NCI-H2081 treated with DMSO at 0.1 percent for 48 hours (cell line): ENCODE measurements at places on chromosomes 1 and 21.

DNA sequence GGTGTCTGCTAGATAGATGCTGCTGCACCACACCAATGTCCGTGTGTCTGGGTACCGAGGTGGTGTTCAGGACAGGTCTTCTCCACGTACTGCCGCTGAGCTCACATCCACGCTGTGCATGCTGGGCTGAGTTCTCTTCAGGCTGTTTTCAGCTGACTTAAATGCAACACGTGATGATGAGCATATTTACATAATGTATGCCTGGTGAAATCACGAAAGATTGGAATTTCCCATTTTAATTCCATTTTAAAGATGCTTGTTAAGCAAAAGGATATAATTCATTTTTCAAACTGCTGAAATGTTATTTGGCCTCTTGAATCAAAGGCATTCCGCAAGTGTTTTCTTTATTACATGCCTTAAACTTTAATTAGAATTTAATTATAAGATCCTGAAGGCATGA is 107.9 kb downstream of the FGGY start:
- DNase-seq = no peak

DNA sequence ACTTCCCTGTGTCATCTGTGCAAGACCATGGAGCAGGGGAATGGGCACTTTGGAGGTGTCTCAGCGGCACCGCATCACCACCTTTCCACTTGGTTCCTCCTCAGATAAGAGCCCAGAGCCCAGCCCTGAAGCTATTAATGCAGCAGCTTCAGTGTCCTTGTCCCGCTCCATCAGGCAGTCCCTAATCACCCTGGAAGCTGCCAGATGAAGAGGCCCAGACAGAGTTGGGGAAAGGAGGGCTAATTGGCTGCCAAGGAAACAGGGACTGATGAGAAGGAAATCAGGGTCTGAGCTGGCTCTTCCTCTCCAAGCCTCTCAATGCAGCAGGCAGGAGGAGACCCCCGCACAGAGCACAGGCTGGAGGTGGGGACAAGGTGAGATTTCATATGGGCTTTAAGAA is 83.1 kb upstream of the KLHDC7A start:
- DNase-seq = no peak

GRCh38 chr1:26538480-26539412 is 9.2 kb downstream of the RPS6KA1 start:
- DNase-seq = no peak

- DNase-seq = peak; percentile 57
Observed at GRCh38 chr1:159867664-159868026, 5.2 kb upstream of the VSIG8 start.

DNA sequence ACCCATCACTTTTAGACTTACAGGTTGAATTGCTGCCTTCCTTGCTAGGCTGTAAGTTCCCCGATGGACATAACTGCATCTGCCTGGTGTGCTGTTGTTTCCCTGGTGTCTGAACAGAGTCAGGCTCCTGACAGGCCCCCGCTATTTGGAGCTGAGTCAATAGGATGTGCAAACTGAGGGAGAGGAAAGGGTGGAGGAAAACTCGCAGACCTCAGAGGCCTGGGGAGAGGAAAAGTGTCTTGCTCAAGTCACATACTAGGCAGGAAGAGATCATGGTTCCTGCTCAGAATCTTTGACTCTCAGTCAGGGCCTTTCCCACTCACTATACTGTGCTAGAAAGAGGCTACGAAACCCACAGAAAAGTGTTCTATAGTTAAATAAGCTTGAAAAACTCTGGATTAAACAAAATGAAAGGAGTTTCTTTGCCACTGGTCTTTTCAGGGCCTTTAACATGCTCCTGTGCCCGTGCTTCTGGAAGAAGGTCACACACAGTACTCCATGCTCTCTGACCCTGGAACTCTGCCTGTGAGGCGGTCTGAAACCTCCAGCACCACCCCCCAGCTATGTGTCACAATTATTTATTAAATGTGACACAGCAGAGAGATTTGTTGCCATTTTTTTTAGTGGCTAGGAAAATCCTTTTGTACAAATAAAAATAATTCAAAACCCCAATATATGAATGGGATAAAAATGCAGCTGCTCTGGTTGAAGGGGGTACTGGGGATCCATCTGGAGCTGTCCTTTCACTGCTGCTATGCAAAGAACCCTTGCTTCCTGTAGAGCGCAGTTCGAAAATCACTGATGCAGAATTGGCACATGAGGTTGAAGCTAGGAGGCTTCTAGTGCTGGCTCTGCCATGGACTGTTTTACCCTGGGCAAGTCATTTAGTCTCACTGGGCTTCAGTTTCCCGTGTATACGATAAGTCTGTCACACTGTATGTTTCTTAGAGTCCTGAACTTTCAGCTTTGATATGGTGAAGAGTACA is 20.1 kb upstream of the CDCP2 start:
- DNase-seq = no peak

DNA sequence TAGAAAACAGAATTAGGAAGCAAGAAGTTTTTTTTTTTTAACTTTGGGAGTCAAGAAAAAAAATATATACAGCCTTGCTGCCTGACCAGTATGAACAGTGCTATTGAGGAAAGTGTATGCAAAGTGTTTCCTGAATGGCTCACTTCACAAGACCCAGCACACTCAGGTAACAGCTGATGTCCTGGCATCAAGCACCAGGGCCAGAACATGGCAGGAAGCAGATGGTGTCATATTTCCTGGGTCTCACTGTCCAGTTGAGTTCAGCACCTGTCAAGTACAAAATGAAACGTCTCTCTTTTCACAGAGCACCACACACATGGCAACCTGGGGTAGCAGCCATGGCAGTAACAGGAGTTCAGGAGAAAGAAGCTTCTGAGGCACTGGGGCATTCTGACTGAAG is 372.3 kb downstream of the TTLL7 start:
- no peak for DNase-seq

GRCh38 chr1:74729741-74730478 is 2.9 kb downstream of the CRYZ start:
- no peak for DNase-seq

- no peak for DNase-seq
Observed at GRCh38 chr1:32388641-32389040, 5.6 kb downstream of the BSDC1 start.

GRCh38 chr1:216742625-216743024 is 19.4 kb upstream of the ESRRG start:
- no peak for DNase-seq

- DNase-seq = no peak
Observed at GRCh38 chr1:186152620-186153239, 222.3 kb downstream of the TPR start.

DNA sequence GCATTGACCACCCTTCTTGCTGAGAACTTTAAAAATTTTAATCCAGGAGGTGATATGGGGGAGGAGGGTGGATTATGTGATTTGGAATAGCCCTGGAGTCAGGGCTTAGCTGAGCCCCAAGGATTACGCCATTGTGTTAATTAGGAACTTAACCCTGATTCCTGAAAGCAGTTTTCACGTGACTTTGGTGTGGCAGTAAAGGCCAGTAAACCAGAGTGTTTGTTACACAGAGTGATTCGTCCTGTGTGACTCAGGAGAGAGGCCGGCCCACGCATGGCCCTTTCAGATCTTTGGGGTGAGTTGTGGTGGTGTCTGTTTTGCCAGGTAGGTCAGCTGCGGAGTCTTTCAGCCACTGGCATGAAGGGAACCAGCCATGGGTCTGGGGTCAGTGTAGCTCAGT is 107.6 kb downstream of the NOS1AP start:
- no peak for DNase-seq

DNA sequence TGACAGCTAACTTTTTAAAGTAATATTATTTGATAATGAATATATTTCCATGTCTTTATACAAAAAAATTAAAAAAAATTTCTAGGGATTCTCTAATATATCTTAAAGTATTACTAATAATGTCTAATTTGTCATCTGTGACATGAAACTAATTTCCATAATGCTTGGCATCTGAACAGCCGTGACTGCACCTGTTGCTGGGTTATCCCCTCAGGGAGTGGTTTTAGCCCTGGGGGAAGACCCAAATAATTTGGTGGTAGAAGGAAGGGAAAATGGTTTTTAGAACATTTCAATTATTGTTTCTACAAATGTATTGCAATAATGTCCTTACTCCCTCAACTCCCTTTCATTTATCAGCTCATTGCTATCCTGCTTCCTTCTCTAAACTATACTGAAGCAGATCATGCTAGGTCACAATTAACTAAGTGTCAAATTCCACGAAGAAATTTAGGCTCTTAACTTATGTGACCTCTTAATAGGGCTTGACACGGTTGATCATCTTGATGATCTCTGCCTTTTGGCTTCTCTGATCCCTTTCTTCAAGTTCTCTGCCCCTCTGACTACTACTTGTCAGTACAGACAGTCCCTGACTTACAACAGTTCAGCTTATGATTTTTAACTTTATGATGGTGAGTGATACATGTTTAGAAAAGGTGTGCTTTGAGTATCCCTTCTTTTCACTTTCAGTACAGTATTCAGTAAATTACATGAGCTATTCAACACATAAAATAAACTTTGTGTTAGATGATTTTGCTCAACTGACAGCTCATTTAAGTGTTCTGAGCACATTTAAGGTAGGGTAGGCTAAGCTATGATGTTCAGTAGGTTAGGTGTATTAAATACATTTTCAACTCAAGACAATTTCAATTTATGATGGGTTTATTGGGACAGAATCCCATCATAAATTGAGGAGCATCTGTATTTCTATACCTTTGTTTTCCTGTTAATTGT is 26.4 kb upstream of the DPH5 start:
- no peak for DNase-seq

DNA sequence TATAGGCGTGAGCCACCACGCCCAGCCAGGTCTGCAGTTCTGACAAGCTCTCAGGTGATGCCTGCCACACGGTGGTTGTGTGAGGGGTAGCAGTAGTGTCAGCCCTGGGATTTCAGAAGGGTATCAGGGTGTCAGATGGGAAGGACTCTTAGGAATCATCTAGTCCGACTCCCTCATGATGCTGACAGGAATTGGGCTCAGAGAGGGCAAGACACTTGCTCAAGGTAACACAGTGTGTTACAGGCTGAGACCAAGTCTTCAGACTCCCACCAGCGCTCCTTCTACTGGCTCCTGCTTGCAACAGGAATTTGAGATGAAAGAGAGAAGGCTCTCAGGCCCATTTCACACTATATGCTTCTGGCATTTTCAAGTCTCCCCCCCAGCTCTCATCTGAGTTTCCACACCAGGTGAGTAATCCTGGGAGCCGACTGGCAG is 6.9 kb downstream of the HTR1D start:
- DNase-seq = no peak

- DNase-seq = no peak
Observed at GRCh38 chr1:110677526-110677925, 2.8 kb upstream of the KCNA3 start.

DNA sequence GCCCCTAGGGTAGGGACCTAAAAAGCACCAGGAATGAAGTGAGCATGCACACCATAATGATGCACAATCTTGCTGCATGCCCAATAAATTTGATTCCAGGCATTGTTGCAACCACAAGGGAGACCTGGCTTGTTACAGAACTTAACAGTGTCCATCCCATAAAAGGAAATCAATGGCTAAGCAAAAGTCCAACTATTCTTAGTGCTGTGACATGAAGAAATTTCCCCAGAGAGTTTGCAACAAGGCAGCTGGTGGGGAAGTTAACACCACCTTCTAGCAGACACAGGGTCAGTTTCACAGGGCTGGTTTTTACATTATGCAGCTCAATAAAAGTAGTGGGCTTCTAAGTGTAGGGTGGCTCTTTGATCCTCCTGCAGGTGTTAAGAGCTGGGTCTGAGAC is 221.1 kb downstream of the KCNJ6 start:
- DNase-seq = no peak

DNA sequence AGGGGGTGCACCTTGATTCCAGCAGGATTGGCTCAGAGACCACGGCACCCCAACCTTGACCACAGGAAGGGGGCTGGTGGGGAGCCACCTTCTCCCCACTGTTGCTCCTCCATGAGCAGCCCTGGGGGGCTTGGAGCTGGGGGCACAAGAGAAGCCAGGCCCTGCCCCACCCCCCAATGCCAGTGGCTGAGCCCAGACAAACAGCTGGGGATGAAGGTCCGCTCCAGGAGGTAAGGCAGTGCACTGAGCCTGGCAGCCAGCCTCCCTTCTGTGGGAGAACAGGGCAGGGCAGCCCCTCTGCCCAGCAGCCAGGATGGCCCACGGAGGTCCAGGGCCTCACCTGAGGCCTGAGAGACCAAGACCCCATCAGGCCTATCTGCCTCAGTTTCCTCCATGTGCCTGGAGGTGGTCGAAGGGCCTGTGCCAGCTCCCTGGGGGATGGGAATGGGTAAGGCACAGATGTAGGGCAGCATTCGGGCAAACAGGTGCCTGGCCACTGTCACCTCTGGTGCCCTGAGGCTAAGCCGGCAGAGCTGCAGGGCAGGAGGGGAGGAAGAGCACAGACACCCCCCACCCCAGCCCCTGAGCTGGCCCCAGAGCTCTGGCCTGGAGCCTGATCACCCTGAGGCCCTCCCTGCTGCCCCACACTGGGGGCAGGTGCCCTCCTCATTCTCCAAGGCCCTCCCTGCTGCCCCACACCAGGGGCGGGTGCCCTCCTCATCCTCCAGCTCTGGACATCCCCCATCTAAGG is 7.1 kb downstream of the ITGB2 start:
- DNase-seq = no peak

DNA sequence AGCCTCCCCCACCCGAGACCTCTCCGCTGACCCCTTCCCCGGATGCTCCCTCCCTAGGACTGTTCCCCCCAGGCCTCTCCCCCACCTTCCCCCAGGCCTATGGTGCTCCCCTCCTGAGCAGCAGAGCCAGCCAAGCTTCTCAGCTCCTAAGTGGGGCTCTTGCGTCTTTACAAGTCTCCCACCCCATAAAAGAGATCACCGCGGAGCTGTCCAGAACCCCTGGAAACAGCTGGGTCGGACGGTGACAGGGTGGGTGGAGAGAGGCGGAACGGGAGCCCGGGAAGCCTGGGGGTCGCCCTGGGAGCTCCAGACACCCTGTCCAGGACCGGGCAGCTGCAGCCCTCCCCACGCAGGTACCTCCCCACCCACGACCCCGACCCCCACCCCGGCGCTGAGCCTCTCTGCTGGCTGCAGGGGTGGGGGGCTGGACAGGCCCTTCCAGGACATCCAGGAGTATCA is 61.2 kb downstream of the WNT9A start:
- DNase-seq = no peak

DNA sequence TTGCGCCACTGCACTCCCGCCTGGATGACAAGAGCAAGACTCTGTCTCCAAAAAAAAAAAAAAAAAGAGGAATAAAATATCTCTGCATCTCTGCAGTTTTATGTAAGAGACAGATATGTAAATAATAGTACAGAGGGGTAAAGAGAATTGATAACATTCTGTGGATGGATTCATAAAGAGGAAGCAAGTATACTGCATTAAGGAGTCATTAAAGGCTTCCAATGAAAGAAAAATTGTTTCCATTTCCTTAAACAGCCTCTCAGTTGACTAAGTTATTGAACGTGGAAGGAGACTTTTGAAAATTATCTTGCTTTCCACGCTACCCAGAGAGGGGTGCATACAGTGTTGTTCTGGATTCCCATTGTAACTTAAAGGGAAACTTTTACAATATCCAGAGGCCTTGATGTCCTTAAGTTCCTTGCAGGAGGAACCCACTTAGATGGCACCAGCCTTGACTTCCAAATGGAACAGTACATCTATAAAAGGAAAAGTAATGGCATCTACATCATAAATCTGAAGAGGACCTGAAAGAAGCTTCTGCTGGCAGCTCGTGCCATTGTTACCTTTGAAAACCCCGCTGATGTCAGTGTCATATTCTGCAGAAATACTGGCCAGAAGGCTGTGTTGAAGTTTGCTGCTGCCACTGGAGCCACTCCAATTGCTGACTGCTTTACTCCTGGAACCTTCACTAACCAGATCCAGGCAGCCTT is 13.8 kb downstream of the CEP350 start:
- DNase-seq = no peak
